ENCODE measurements at places on chromosomes 12 and 14.

DNA sequence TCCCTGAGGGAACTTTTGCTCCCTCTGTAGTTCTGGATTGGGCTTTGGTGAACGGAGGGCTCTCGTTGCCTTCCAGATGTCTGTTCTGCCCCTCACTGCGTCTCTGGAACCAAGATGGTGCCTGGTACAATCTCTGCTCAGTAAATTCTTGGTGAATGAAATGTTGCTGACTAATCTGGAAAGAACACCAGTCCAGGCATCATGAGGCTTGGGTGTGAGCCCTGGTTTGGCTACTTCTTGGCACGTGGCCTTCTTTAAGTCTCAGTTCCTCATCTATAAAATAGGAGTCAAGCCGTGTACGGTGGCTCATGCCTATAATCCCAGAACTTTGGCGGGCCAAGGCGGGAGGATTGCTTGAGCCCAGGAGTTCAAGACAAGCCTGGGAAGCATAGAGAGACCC is 4.3 kb downstream of the HHIPL1 start:
- peak; percentile 66 for DNase-seq

GRCh38 chr12:17357396-17357795 is 732.6 kb downstream of the RERGL start:
- no peak for DNase-seq

- DNase-seq = no peak
Observed at GRCh38 chr12:82645414-82645813, 41.3 kb upstream of the TMTC2 start.

DNA sequence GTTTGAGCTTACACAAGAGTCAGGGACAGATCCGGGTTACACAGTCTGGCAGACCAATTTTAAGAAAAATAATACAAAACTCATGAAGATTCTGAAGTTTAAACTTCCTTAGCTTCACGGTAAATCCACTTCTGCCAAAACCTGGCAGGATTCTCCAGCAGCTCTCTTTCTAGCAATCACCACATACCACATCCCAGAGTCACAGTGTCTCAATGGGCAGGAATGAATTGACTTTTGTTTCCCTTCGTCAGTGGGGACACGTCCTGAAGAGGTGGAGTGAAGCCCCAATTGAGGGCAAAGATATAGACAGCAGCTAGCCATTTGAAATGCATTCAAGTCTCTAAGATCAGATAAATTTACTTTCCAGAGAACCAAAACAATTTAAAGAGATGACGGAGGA is 117.1 kb upstream of the ARHGAP5 start:
- DNase-seq = no peak

GRCh38 chr12:26987634-26988424 is 26.4 kb downstream of the TM7SF3 start:
- no peak for DNase-seq

- no peak for DNase-seq
Observed at GRCh38 chr14:62451221-62451620, 594.0 kb downstream of the KCNH5 start.

DNA sequence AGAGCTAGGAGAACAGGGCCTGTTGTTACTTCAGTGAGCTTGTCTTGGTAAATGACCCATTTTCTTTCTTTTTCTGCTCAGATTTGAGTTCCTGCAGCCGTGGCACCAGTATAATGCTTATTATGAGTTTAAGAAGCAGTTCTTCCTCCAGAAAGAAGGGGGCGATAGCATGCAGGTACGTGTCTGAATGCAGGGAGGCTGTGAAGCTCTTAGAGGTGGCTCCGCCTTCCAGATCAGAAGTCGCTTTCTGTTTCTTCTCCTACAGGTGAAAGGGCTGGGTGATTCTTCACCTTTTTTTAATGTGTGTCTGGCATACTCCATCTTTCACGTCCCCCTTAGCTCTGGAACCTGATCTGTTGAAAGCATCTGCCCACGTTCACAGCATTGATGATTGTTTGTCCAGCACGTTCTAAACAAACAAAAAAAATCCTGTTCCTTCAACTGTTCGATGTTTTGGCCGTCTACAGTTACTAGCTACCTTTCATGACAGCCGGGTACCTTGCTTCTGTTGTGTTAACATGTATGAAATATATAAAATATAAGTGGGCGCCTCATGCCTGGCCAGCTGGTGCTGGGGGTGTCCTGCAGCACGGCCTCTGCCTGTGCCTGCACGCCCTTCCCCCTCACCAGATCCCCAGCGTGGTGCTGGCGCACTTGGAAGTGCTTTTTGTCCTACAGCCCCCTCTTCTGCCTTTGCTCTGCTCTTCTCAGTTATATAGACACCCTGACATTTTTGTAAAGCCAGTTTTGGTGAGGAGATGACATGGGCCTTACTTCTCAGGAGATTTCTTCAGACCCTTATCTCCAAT is 44.6 kb downstream of the SFSWAP start:
- DNase-seq = peak; percentile 10

DNA sequence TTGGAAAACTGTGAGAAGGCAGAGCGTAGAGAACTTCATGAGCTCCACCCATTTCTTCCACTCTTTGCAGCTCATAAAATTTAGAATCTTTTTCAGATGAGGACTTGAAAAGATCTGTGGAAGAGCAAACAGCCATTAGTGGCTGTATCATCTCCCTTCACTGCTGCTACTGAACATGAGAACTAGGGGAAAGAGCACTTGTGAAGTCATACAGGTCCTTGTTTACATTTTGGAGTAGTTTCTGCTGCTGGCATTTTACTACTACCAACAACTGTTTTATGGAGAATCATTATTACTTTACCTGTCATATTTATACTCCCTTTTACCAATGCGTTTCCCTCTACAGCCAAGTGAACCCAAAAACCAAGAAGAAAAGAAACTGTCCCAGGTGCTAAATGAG is 41.0 kb downstream of the RPGRIP1 start:
- no peak for DNase-seq

DNA sequence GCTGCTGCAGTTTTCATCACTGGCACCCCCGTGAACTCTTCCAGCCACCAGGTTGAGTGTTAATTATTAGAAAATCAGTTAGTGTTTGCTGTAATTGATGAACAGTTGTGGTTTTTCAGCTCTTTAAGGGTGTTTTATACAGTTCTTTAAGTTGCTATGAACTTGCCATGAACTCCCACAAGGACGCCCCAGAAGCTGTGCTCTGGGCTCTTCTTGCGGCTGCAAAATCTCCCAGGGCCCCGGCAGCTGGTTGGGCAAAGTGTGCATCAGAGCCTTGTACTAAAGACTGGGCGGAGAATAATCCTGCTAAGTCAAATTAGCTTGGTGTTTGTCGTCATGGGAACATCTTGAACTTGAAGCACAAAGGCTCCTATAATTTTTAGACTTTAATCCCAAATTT is 82.2 kb downstream of the EML1 start:
- peak; percentile 9 for DNase-seq

GRCh38 chr12:1811948-1812291 is 8.4 kb upstream of the LRTM2 start:
- DNase-seq = no peak

DNA sequence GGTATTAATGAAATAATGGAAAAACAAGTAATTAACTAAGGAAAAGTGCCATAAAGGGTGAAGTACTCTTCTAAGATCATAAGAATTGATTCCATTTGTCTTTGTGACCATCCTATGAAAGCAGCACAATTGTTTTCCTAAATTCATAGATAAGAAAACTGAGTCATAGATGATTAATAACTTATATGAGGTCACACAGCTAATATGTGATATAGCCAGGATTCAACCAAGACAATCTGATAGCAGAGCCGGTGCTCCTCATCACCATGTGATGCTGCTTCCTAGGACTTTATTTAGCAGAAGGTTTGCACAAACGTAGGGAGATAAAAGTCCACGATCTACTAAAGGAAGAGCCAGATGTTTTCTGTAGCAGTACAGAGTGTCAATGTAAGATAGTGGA is 181.5 kb upstream of the SYT1 start:
- peak; percentile 76 for DNase-seq

All from fibroblast of the aortic adventitia (primary cell).